ENCODE measurements at places on chromosomes 16 and 17.

DNA sequence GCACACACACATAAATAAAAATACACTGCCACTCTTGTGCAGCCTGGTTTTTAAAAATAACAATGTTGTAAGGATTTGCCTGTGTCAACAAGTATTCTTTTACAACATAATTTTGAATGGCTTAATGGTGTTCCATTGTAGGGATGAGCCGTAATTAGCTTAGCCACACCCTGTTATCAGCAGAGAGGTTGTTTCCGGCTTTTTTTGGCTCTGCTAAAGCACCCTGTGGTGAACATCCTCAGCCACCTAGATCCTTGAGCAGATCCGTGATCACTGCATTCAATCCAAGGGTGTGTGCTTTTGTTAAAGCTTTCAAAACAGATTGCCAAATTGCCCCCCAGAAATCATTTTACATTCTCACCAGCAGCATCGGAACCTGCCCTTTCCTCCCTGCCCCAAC, 7.0 kb downstream of the KATNB1 start:
- DNase-seq = no peak

DNA sequence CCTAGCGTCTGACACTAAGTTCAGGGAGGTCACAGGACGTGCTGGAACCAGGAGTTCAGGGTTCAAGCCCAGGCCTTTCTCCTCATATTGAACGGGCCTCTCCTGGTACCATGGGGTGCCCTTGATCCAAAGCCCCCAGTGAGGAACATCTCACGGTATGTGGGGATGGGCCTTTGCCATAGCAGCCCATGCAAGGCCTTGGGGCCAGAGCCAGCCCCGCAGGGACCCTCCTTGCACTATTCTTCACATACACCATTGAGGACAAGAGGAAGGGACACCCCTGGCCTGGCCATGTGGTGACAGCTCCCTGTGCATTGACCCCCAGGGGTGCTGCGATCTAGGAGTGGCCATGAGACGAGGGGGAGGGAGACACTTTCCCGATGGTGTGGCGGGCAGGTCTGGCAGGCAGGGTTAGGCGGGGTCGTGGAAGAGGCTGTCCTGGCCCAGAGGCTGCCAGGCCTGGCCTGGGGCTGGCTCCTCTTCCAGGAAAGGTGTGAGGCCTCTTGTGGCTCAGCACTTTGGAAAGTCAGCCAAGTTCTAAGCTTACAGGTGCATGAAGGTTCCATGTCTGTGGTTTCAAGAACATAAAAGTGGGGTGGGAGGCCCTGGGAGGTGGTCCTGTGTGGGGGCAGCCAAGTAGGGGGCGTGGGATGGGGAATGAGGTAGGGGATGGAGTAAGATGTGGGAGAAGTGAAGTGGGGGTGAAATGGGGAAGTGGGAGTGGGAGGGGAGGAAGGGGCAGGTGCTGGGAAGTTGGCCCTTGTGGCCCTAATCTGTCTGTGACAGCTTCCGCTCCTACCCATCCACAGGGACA, 88.7 kb upstream of the CBX4 start:
- no peak for DNase-seq

- DNase-seq = no peak
Observed at GRCh38 chr17:35612924-35613521, 25.9 kb downstream of the AP2B1 start.

DNA sequence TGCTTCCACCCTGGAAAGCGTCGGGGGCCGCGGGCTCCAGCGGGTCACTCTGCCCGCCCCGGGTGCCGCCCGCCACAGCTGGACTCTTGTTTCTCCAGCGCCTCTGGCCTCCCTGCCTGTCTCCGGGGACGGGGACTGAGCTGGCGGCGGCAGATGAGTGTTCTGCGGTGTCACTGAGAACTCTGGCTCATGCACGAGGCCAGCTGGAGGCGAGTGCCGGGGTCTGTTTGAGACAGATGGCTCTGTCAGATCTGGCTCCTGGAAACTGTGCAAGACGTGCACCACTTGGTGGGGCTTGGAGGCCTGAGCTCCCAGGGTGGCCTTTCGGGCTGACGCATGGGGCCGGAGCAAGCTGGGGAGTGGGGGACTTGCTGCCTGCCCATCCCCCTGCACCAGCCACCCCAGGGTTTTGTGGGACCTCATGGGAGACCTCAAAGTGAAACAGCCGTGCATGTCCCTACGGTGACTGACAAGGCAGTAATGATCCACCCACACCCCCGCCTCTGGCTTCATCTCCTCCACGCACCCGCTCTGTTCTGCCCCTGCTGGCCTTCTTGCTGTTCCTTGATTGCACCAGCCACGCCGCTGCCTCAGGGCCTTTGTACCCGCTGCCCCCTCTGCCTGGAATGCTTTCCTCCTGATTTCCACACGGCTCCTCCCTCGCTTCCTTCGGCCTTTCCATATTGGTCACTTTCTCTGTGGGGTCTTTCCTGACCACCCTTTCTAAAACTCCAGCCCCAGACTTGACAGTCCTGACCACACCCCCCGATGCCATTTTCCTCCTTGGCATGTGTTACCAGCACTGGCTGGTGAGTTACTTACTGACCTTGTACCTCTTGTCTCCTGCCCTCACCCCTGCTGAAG, 174.9 kb upstream of the CIBAR2 start:
- DNase-seq = no peak

GRCh38 chr17:78127239-78127887, 1.2 kb downstream of the TMC6 start:
- DNase-seq = no peak

- DNase-seq = no peak
Observed at GRCh38 chr17:74949455-74950115, 13.9 kb downstream of the OTOP3 start.

GRCh38 chr16:81148277-81148676, 52.1 kb upstream of the GCSH start:
- DNase-seq = no peak

DNA sequence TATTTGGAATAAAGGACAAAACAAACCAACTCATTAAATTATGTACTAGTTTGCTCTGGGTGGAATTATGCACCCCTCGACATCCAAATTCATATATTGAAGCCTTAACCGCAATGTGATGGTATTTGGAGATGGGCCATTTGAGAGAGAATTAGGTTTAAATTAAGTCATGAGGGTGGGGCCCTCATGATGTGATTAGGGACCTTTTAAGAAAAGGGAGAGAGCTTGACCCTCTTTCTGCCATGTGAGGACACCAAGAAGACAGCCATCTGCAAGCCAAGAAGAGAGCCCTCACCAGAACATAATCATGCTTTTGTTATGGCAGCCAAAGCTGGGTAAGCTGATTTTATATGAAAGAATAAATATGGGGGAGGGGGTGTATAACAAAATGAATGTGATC, 2.0 kb downstream of the C16orf87 start:
- DNase-seq = no peak

GRCh38 chr17:69246726-69247375, 18.2 kb upstream of the ABCA10 start:
- no peak for DNase-seq

DNA sequence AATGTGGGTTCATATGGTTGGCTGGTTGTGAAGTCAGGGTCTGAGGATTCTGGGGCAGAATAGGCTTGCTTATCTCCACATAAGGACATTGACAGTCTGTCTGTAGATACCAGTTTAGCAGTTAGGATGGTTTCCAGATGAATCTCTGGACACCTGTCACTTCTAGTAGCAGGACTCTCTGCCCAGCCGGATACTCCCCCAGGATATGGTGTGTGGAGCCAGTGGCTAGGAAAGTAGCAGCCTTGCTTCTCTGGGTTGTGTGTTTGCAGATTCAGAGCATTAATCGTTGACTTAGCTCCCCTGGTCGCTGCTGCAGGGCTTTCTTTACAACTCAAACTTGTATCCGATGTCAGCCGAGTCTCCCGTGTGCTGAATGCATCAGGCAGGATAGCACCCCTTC, 45.2 kb downstream of the CLEC16A start:
- DNase-seq = no peak

GRCh38 chr17:54899721-54900456, 763 bp upstream of the TOM1L1 start:
- no peak for DNase-seq

DNA sequence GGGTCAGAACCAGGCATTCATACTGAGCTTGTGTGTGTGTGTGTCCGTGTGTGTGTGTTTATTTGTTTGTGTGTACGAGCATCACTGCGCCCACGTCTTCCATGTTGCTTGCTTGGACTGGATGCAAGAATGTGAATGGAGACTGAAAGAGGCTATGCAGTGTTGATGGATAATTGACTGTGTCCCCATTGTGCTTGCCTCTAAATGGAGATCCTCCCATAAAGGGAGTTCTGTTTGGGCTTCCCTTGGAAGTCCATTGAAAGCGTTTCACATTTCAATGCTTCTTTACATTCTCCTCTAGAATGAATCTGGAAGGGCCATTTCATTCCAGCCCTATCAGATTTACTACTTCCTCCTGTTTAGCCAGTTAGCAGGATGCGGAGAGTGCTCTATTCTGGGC, 124.0 kb downstream of the GP2 start:
- DNase-seq = no peak

DNA sequence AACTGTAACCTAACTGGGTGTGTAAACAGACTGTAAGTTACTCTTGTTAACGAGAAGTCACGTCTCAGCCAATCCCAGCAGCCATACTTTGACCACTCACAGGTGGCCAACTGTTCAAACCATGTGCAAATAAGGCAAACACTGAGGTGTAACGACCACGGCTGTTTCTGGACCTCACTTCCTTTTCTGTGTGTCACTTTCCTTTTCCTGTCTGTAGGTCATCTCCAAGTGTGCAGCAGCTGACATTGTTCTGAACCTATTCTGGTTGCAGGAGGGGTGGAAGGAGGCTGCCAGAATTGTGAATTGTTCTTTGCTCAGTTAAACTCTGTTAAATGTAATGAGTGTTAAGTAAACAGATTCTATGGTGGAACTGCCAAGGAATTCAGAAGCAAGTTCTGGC, 627.4 kb downstream of the KCNJ2 start:
- no peak for DNase-seq

DNA sequence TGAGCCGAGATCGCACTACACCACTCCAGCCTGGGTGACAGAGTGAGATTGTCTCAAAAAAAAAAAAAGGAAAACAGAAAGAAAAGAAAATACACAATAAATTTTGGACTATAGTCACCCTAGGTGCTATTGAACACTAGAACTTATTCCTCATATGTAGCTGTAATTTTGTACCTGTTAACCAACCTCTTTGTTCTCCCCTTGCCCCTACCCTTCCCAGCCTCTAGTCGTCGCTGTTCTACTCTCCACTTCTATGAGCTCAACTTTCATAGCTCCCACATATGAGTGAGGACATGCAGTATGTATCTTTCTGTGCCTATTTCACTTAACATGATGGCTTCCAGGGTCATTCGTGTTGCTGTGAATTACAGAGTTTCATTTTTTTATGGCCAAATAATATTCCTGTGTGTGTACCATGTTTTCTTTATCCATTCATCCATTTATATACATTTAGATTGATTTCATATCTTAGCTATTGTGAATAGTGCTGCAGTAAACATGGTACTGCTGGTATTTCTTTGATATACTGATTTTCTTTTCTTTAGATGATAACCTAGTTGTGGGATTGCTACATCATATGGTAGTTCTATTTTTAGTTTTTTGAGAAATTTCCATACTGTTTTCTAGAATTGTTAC, 28.3 kb downstream of the VPS35L start:
- DNase-seq = no peak

DNA sequence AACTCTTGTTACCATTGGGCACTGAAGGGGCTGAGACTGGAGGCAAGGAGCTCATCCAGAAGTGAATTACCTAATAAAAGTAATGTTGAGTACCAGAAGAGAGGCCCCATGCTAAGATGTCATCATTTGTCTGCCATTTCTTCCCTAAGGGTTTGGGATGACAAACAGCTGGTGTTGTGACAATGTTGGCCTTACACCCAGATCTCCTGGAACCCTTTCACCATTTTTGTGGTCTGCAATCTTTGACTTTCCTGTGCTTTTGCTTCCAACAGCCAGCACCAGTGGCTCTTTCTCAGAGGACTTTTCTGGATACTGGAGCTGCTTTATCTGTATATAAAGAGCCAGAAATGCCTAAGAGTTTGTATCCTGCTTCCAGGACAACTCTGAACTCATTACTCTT, 84.1 kb downstream of the SHISA9 start:
- DNase-seq = no peak

- no peak for DNase-seq
Observed at GRCh38 chr17:41531993-41532392, 3.9 kb upstream of the KRT19 start.

- no peak for DNase-seq
Observed at GRCh38 chr17:18006495-18007239, 32.3 kb downstream of the ATPAF2 start.

DNA sequence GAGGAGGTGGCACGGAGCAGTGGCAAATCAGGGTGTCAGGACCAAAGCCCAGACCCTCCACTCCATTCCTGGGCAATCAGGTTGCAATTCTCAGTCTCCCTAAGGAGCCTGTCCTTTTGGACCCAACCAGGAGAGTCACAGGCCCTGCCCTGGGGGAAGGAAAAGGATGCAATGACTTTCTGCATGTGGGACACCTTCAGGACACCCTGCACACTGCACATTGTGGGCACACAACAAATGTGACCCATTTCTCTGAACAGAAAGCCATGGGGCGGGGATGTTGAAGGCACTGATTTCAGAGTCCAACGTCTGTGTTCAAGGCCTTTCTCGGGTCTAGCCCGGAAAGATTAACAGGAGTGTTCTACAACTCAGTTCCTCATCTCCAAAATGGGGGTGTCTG, 286.2 kb upstream of the FOXF1 start:
- DNase-seq = no peak

- no peak for DNase-seq
Observed at GRCh38 chr17:57911834-57912673, 43.2 kb downstream of the CUEDC1 start.

DNA sequence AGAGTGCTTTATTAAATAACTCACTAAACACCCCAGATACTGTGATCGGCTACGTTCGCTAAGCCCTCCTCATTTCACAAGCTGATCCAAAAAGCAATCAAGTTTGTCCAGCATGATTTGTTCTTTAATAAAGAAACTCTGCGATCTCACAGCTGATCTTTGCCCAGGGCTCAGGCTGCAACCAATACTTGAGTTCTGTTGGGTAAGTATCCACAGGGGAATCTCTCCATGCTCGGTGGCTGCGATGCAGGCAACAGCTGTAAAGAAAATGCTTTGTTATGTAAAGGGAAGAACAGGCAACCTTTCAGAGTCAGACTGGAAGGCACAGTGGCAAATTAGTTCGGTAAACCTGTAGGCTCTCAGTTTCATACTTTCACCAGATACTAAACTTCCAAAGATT, 67.5 kb downstream of the SHISA6 start:
- DNase-seq = no peak

- DNase-seq = no peak
Observed at GRCh38 chr17:3683054-3683511, 12.9 kb downstream of the P2RX5 start.

GRCh38 chr17:64205804-64206203, 57.3 kb downstream of the TEX2 start:
- no peak for DNase-seq

Data from type B pancreatic cell (in vitro differentiated cells).